ENCODE measurements at places on chromosomes 2 and 18.
A peak's percentile ranks its signal among the peaks of the same experiment; 100 is the strongest.

- no peak for DNase-seq
Measured at GRCh38 chr2:186884587-186884986, 35.6 kb upstream of the ZSWIM2 start.

DNA sequence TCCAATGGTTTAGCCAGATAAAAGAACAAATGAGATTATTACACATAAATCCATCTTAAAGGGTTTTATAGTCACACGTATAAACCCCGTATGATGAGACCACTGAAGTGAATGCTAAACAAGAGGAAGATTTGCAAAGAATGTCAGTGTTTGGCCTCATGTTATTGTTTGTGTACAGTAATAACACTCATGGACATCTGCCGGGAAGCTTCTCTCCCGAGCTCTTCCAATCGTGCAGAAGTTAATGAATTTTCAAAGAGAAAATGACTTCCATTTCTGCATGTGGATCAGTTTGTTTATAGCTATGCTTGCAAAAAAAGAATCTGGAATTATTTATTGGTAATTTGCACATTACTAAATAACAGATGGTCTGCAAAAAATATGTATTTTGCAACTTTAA is 88.5 kb upstream of the APCDD1 start:
- no peak for DNase-seq

- no peak for DNase-seq
Measured at GRCh38 chr18:77478646-77479442, 229.2 kb downstream of the GALR1 start.

GRCh38 chr2:202406445-202406978 is 30.4 kb downstream of the BMPR2 start:
- DNase-seq: no peak

DNA sequence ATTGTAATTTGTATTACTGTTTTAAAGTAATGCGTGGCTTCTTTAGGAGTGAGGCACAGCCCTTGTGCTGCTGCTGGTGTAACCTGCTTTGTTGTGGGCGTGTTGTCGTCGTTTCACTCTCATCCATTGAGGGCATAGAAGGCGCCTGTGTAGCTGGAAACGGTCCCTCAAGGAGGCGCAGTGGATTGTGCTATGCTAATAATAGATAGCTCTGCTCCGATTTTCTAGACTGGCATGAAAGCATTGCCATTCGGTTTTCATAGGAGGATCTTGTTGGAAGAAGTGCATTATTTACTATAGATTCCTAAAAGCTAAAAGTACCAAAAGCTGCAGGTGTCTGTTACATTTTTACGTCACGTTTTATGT is 17.9 kb downstream of the RAB12 start:
- DNase-seq: no peak

- DNase-seq: no peak
Measured at GRCh38 chr2:177254433-177255226, 9.9 kb downstream of the NFE2L2 start.

DNA sequence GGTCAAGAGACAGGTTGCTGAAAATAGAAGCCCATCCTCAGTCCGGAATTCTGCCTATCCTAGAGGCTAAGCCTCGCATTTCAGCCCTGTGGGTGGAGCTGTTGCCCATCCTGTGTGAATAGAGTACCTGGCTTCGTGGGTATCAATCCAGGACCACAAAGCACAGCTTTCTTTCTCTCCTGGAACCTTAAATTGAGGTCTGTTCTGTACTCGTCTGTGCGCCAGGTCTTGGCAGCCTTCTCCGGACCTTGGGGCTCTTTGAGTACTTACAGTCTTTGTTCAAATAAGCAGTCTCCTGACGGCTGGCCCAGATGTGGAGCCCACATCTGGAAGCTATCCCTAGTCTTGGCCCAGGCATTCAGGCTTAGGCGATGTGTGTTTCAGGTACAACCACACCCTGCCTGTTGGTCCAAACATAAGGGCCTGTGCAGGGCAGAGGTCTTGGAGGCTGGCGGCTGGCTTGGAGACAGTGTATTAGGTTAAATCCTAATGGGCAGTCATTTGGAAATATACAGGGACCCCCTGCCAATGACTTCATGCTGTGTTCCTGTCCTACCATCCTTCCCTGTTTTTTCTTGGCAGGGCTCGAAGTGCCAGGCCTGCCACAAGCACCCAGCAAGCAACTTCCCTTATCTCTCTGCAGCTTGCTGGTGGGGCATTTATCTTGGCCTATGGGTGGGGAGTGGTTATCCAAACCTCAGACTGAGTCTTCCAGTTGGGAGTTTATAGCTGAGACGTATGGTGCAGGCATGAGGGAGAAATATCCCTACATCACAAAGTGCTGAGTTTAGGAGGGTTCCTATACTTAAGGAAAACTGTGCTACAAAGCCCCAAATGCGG is 294.1 kb downstream of the BCL2 start:
- DNase-seq: no peak

DNA sequence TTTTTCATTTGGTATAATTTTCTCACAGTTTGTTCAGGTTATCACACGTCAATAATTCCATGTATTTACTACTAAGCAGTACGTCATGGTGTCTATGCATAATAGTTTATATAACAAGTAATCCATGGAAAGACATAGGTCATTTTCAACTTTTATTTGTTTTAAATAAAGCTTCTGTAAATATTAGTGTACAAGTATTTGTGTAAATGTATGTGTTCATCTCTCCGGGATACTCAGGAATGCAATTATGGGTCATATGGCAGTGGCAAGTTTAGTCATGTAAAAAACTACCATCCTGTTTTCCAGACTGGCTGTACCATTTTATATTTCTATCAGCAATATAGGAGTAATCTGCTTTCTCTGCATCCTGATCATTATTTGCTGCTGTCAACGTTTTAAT is 231.1 kb upstream of the ZNF804A start:
- DNase-seq: no peak

GRCh38 chr2:98936353-98937351 is 627 bp upstream of the CRACDL start:
- DNase-seq: no peak

DNA sequence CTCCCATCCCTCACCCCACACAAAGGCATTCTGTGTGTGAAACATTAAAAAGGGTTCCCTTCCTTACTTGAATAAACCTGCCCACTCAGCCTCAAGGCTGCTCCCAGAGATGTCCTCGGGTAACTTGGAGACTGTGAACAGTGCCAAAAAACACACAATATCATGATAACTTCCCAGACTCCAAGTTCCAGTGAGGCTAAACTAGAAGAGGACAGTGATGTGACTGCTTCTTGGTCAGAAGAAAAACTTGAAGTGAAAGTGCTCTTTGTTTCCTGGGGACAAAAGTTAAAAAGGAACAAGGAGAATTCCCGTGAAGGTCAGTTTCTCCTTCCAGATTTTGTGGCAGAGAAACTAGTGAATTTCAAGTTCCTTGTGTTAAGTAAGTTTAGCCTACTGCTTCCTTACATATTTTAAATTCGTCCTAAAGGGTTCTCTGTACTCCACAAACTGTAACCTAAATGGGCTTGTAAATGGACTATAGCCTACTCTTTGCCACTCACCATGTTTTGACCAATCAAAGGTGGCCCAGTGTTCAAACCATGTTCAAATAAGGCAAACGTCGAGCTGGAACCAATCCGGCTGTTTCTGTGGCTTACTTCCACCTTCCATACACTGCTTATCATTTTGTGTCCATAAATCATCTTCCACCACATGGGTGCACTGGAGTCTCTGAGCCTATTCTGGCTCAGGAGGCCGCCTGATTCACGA is 20.4 kb downstream of the TPRKB start:
- no peak for DNase-seq

DNA sequence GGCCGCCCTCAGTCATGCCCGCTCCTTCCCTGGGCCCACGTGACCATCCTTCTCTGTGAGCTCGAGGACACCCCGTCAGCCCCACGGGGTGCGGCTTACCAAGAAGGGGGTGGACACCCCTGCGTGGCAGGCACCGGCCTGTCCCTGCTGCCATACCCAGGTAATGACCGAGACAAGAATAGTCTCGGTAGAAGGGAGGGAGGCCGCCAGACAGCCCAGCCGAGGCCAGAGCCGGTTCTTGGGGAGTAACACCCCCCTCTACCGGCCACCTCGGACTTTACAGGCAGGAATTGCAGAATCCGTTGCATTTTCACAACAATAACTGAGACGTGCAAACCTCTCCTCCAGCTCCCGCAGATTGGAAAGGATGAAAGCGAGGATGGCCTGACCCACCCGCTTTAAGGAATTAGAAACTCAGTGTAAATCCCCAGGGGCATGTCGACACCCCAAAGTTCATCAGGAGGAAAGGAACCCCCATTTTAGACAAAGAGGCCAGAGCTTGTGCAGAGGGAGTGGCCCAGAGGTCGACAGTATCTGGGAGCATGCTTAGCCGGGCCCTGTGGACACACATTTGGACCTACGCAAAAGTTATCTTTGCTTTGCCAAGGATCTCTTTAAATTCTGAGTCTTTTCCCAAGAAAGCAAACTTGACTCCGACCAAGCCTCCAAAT is 60.1 kb upstream of the GLI2 start:
- DNase-seq: no peak

DNA sequence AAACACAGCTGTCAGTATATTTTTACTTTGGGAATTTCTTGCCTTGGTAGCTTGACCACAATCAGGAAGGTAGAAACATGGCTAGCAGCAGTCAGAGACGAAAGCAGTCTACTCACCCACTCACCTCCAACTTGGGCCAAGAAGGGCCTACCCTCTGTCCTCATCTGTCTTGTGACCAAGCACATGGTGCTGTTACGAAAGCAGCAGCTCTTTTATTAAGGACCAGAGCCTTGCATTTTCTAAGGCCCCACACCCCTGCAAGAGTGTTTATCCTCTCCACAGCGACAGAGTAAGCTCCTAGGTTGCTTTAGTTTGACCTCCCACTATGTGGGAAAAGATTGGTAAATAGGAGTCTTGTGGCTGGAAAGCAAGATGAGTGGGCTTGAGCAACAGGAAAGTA is 31.3 kb upstream of the MSTN start:
- DNase-seq: no peak

DNA sequence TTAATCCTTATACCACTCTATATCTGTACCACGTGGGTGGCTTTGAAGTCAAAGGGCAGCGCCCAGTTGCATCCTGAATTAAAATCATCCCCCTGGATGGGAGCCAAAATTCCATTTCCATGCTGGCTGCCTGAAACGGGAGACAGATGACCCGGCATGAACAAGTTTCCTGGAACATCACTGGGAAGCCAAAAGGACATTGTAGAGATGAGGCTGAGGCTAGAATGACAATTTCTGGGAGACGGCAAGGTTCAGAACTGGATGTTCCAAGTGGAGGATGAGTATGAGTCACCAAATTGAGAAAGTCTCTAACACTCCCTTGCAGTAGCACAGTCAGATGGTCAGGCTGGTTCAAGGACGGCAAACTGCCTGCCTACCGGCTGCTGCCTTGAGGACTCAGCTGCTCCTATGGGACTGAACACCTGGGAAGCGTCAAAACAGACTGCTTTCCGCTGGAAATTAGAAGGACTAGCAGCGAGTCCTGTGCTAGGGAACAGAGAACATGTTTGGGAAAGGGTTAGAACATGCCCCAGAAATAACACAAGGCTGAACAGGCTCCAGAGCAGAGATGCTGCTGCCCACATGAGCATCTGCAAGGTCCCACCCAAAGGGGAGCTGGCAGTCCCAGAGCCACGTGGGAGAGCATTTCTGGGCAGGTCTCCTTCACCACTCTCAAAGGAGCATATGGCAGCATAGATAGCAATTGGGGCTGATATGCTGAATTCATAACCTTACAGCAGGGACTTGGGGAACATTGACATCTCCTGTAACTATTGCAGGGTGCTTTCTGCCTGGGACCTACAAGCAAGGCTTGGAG is 32.0 kb downstream of the YPEL5 start:
- DNase-seq: peak; percentile 21

DNA sequence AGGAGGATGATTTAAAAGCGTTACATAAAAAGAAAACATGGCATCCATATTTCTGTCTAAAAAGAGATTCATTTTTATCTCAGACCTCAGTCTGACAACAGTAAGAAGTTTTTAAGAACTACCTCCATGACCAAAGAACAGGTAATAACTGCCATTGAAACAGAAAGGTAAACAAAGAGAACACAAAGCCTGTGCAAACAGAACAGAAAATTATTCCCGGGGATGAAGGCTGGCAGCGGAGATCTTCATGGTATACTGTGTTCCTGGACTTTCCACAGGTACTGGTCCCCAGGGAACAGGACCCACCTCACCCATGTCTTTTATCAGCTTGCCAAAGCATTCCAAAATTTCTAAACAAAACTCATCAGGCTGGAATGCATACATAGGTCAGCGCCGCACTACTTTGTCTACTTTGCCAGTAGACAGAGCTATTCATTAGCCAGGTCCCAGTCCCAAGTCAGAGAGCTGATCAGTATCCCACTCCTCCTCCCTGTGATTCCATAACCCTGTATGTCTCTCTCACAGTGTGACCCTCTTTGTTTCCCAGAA is 277.3 kb downstream of the MBD2 start:
- no peak for DNase-seq

DNA sequence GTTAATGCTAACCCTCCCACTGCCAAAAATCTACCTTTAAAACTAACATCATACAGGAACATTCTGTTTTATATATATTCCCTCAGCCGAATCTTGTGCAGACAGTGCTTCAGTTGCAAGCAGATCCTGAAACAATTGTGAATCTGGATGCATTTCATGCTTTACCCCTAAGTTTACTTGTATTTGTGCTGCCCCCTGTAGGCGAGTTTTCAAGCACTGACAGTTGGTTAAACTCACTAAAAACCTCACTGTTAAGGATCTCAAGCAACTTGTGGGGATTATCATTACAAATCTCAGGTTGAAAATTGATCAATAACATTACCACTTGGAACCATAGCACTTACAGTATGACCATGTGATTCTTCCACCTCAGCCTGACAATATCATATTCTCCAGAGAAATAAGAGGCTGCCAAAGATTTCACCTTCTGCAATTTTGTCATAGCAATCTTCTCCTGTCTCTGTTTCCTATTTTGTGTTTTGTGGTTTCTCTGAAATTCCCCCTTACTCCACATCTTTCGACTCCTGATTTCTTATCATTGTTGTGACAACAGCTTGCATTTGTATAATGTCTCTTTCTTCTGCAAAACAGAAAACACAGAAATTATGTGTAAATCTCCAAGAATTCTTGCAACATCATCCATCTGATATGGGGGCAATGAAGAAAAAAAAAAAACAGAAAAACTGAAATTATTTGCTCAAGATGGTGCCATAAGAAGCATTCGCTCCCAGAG is 354.6 kb upstream of the SETBP1 start:
- DNase-seq: peak; percentile 1

DNA sequence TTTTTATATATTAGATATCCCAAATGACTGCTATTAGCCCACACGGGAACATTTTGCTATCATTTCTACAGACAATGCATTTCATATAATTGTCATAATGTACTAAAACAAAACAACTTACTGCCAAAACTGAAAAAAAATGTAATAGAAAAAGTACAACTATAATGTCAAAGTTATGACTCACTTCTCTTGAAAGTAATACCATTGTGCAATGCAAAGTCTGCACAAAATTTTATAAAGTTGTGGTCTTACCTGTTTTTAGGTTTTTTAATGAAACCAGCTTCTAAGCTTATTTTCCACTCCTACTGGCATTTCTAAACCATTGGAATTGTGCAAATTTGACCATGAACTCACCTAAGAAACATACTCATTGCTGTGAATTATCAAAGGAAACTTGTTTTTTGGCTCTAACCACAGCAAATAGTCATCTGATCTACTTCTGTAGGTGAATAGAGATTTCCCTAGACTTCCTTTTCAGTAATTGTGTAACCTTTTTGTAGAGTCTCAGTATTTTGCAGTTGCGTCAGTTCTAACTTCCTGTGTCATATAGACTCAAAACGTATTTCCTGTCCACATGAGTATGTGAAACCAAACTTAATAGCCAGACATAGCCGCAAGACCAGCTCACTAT is 31.9 kb upstream of the TFPI start:
- DNase-seq: no peak

- no peak for DNase-seq
Measured at GRCh38 chr18:22345718-22346117, 72.0 kb downstream of the CTAGE1 start.

Data from GM04503 (cell line).